ENCODE measurements at places on chromosomes 3 and 15.

GRCh38 chr15:80801891-80802680 lies 22.9 kb downstream of the CEMIP start:
- DNase-seq: no peak

DNA sequence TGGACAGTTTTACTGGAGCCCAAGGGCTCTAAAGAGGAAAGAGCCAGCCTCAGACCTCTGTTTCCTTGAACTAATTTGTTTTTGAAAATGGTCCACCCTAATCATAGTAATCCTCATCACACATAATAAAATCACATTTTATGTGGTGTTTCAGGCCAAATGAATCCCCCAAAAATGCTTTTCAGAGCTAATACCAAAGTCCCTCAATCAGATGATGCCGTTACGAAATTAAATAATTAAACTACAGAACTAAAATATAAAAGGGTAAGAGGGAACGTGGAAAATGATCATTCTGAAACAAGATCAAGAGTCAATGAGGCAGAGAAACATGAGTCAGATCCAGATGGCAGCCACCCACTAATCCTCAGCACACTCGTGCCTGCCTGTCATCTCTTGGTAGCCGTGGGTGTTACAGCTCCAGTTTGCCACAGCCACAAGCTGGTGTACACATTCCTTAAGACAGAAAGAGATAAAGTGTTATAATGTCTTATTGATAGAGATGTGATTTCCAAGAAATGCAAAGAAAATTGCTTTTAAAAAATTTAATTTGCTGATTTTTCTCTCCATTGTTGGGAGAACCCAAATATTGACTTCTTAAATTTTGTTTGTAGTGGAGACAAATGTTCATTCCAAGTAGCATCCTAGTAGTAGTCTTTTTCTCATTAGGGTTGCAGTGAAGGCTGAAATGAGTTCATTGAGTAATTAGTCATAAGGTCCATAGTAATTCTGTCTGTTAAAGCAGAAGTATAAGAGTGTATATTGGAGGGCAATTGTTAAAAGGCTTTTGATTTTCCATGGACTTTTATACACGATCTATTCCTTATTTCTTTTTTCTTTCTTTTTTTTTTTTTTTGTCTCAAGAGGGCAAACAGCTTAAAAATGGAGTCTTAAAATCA lies 104.2 kb downstream of the AGBL1 start:
- no peak for DNase-seq

DNA sequence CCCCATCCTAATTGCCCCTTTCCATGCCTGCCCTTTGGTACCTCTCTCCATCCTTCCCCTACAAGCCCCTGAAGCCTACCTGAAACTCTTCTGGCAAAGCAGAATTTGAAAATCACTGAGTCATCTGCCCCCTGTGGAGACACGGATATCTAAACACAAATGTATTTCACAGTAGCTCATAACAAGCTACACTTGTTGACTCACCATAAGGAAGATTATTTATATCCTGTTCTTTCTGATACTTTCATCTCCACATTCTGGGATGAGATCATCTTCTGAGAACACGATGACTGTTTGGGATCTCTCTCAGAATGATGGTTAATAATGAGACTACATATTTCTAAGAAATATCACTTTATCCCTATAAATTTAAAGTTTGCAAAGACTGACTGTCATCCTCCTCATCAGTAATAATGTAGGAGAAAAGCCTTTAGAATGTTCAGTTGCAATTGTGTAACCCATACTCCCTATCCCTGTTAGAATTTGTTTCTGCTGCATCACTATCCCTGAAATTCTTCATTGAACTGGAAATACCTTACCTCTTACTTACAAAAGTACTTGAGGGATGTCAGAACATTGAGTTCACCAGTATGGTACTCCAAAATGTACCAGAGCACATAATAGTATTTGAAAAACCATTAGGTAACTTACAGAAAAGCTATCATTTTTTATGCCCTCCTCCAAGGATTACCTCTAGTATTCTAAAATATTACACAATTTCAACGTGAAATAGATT lies 116.1 kb upstream of the IL12A start:
- no peak for DNase-seq

DNA sequence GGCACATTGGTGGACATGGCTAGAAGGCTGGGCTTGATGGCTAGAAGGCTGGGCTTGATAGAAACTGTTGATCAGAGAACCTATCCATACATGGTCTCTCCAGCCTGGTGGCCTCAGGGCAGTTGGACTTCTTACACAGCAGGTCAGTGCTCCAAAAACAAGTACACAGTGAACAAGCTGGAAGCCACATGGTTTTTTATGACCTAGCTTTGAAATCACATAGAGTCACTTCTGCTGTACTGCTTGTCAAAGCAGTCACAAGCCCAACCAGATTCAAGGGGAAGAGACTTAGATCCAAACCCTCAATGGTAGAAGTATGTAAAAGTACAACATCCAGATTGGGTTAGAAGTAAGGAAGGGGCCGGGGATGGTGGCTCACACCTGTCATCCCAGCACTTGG lies 89.4 kb upstream of the HES1 start:
- no peak for DNase-seq

- DNase-seq: no peak
Observed at GRCh38 chr3:190041333-190042041, 79.2 kb downstream of the P3H2 start.
